ENCODE measurements at places on chromosomes 11 and 22.

- DNase-seq = no peak
These were observed 173.3 kb upstream of the SYT13 start for GRCh38 chr11:45459491-45459890.

DNA sequence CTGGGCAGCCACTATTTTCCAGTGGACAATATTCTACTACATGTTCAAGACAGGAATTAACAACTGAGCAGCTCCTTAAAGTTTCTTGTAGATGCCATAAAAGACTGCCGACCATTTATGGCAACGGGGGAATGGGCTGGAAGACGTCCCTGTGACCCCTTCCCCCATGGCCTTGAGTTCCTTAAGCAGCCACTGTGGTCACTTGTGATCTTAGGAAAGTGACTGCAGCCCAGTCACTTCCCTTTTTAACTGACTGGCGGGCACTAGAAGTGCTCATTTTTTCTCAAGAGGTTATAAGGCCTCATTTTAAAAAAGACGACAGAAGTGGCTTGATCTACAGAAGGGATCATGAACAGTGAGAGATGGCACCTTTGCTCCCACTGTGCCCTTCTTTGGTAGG is 153.2 kb upstream of the NARS2 start:
- DNase-seq = no peak

DNA sequence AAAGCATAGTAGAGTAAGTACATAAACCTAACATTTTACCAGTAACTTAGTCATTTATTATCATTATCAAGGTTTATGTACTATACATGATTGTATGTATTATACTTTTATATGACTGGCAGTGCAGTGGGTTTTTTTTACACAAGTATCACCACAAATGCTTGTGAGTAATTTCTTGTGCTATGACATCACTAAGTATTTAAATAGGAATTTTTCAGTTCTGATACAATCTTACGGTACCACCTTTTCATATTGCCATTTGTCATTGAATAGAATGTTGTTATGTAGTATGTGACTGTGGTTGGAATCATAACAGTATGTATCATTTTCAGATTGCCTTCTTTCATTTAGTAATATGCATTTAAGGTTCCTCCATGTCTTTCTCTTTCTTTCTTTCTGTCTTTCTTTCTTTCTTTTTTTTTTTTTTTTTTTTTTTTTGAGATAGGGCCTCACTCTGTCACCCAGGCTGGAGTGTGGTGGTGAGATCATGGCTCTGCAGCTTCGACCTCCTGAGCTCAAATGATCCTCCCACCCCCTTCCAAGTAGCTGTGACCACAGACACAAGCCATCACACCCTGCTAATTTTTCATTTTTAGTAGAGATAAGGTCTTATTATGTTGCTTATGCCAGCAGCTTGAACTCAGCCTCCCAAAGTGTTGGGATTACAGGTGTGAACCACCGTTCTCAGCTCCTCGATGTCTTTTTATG is 18.6 kb downstream of the ATM start:
- DNase-seq = peak; percentile 19

GRCh38 chr11:6598555-6598954 is 4.9 kb downstream of the RRP8 start:
- no peak for DNase-seq

DNA sequence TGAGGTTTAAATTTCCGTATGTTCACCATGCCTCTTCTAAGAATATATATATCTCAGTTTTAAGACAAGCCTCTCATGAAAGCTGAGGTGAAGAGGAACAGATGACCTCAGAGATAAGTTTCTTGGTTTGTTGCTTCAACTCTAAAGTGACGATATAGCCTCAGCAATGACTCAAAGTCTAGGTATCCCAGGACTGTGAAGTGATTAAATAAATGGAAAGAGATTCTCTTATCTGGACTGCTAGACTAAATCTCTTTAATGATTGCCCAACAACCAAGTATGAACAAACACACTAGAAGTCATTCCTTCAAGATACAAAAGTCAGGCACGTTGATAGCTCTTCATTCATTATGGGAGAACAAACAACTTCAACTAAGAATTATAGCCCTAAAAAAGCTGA is 15.3 kb downstream of the CADM1 start:
- no peak for DNase-seq

DNA sequence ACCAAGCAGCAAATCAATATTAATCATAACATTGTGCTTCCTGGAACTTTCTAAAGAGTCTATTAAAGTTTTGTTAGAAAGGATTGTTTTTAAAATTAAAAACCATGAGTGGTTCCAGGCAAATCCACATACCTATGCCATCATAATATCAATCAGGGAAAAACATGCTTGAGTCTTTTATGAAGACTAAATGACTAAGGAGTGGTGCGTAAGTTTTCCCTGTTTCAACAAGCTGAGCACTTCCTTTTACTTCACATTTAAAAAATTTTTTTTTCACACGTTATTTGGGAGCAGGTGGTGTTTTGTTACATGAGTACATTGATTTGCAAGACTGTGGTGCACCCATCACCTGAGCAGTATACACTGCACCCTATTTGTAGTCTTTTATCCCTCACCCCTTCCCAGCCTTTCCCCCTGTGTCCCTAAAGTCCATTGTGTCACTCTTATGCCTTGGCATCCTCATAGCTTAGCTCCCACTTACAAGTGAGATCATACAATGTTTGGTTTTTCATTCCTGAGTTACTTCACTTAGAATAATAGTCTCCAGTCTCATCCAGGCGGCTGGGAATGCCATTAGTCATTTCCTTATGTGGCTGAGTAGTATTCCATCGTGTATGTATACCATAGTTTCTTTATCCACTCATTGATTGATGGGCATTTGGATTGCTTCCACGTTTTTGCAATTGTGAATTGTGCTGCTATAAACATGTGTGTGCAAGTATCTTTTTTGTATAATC is 1190.3 kb upstream of the RAG2 start:
- no peak for DNase-seq

DNA sequence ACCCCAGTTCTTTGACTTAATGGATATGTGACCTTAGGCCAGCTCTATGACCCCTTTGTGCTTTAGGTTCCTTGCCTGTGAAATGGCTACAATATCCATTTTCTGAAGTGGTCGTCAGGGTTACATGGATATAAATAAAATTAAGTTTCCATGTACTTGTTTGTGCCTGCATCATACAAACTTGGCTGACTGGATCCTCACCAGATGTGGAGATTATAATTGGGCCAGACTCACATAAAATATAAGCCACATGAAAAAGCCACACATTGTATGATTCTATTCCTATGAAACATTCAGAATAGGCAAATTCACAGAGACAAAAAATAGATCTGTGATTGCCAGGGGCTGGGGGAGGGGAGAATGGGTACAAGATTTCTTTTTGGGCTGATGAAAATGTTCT is 100.9 kb upstream of the USP47 start:
- DNase-seq = no peak

GRCh38 chr11:71365626-71366025 is 82.6 kb downstream of the DHCR7 start:
- DNase-seq = no peak

- DNase-seq = no peak
These were observed at the start of gene FGF3 for GRCh38 chr11:69818603-69819441. Gene FGF3, minus strand, starts transcription at chr11:69819416. Its CDS starts 483 bp downstream, at chr11:69818933.

DNA sequence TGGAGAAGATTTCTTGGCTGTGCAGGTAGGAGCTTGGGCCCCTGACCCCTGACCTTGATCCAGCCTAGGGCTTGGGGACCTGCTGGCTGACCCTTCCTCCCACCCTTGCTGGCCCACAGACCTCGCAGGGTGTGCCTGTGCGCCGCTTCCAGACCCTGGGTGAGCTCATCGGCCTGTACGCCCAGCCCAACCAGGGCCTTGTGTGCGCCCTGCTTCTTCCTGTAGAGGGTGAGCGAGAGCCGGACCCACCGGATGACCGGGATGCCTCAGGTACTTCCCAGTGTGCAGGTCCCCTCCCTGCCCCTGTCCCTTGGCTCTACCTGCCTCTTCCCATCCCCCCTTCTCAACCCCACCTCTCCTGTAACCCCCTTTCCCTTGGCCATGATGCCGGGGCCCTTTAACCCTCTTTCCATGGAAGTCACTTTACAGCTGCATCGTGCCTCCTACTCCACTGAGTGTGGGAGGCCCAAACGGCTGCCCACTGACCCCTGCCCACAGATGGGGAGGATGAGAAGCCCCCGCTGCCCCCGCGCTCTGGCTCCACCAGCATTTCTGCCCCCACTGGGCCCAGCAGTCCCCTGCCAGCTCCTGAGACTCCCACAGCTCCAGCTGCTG is 3.8 kb downstream of the INPPL1 start:
- DNase-seq = no peak

DNA sequence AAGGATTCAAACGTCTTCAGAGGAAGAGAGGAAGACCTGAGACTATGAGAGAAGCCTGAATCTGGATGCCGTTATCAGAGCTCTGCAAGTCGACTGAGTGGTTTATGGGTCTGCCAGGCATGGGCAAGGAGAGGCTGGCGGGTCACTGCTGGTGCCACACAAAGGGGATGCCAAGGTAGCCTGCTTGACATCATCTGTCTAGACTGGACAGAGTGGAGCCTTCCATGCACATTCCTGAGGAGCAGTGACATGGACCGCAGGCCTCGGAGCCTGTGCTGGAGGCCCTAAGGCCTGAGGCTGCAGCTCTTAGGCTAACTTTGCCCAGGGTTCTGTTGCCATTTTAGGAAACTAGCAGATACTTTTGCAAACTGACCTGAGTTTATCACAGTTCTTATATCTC is 127.4 kb downstream of the WT1 start:
- no peak for DNase-seq

DNA sequence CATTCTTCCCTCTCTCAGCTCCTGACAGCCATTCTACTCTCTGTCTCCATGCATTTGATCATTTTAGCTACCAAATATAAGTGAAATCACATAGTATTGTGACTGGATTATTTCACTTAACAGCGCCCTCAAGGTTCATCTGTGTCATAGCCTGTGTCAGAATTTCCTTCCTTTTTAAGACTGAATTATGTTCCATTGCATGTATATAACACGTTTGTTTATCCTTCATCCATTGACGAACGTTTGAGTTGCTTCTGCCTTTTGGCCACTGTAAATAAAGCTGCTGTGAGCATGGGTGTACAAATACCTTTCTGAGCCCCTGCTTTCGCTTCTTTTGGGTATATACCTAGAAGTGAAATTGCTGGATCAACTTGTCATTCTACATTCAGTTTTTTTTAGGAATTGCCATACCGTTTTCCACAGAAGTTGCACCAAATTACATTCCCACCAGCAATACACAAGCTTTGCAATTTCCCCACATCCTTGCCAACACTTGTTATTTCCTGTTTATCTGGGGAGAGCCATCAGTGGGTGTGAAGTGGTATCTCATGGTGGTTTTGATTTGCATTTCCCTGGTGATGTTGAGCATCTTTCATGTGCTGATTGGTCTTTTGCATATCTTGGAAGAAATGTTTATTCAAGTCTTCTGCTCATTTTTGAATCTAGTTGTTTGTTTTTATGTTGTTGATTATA is 17.5 kb downstream of the GLB1L2 start:
- no peak for DNase-seq

DNA sequence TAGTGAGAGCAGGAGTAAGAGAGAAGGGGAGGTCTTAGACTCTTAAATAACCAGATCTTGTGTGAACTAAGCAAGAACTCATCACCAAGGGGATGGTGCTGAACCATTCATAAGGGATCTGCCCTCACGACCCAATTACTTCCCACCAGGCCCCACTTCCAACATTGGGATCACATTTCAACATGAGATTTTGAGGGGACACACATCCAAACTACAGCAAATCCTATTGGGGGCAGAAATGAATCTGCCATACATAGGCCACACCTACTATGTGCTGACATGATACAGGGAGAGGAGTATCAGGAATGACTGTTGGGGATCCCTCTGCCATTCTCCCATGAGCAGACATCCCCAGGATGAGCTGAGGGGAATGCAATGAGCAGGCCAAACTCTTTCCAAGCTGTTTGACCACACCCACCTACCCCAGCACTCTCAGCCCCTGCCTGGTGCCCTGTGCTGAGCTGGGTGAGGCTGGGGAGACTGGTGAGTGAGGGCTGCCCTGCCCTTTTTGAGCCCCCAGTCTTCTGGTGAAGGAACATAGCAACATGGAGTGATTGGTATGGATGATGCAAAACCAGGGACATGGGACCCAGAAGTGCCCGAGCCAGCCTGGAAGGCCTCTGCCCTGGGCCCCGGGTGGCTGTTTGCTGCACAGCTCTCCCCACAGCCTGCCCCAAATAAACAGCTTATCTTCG is 1.2 kb upstream of the GTSE1 start:
- no peak for DNase-seq

- DNase-seq = no peak
These were observed 81.3 kb downstream of the CLPB start for GRCh38 chr11:72352859-72353551.

DNA sequence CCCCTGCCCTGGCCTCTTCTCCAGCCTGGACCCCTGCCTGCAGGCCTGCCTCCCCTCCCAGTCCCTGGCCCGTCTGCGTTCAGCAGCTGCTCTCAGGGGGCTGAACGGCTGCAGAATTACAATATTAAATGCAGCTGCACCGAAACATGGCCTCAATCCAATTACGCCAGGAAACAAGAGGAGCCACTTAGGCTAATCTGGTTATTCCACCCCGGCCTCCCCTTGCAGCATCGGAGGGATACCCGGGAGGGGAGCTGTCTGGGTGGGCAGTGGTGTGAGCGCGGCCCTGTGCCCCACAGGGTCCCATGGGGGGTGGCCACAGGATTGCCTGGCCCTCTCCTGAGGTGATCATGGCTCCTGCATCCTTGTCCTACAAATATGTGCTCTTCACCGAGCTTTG is 42.6 kb downstream of the FLRT1 start:
- no peak for DNase-seq

GRCh38 chr11:35994421-35994820 is 50.6 kb downstream of the LDLRAD3 start:
- no peak for DNase-seq

DNA sequence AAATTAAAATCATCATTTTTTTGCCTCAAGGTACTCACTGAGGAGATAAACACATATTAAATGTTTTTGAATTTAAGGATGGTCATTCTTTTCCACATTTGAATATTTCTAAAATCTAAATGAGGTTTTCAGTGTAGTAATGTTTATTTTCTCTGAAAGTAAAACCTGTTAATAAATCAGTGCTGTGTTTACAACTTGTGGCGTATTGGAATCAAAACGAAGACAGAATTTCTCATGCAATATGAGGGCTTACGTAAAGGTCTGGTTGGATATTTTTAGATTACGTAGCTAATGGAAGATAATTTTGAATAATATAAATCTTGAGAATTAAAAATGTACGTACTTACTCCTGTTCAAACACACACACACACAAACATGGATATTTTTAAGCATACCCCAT is 106.8 kb upstream of the LUZP2 start:
- no peak for DNase-seq

GRCh38 chr11:99238401-99238800 is 217.7 kb downstream of the CNTN5 start:
- DNase-seq = no peak

GRCh38 chr11:121657146-121657545 is 204.4 kb upstream of the SORL1-AS1 start:
- DNase-seq = no peak

GRCh38 chr11:40130427-40130826 is 1329.0 kb downstream of the LRRC4C start:
- no peak for DNase-seq

DNA sequence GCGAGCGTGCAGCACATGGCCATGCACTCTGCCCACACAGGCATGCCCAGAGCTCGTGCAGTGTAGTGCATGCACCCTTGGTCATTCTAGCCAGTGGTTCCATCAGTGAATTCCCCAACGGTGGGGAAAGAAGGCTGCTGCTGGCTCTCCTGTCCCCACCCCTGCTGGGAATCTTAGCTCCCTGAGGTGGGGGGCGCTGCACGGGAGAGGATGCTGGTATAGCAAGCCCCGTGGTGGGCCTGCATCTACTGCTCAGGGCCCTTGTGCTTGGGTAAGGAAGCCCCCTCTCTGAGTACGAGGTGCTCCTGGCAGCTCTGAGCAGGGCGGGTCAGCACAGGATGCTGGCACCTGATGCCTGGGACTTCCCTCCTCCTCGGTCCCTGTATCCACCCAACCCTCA is 18.5 kb upstream of the BAIAP2L2 start:
- DNase-seq = no peak
